Stimulated activated naive B cell treated with anti-CD40 and anti-IgM and Interleukin-4, amounts not matched to agents 10 μg/mL and 1 μg/mL and 100 μg/mL, for 72 hours (primary cell): ENCODE measurements at places on chromosomes 3 and 15.

- DNase-seq, result no peak
Observed at GRCh38 chr3:156611870-156612494, 57.1 kb upstream of the SSR3 start.

- no peak for DNase-seq
Observed at GRCh38 chr3:49416867-49417266, 4.6 kb downstream of the TCTA start.

DNA sequence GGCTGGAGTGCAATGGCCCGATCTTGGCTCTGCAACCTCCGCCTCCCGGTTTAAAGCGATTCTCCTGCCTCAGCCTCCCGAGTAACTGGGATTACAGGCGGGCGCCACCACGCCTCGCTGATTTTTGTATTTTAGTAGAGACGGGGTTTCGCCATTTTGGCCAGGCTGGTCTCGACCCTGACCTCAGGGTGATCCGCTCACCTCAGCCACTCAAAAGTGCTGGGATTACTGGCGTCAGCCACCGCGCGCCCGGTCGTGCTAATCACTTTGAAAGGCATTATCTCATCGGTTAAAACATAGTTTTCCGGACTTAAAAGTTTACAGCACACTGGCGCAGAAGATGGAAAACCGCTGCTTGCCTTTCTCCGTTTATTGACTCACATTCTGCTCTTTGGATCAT is 27.6 kb upstream of the MTHFS start:
- no peak for DNase-seq

- peak; percentile 52 for DNase-seq
Observed at GRCh38 chr3:129627350-129628168, 21.1 kb upstream of the PLXND1 start.

GRCh38 chr3:11476735-11477144 is 167.0 kb downstream of the VGLL4 start:
- no peak for DNase-seq

- peak; percentile 45 for DNase-seq
Observed at GRCh38 chr15:75843678-75844581, 683 bp downstream of the UBE2Q2 start.

DNA sequence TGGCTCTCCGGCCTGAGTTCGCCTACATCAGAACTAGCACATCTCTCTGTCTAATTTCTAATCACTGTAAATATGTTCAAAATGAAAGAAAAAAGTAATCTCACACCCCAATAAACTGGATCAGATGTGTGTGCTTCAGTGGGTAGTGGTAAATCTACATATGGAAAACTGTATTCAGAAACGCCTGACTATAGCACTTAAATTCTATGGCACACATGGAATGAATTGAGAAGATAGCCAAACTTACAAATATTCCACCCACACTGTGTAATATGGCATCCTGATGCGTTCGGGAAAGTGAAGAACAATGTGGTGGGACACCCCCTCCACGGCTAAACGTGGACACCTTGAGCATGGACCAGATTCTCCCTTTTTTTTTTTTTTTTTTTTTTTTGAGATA is 40.6 kb upstream of the BOC start:
- DNase-seq, result no peak

DNA sequence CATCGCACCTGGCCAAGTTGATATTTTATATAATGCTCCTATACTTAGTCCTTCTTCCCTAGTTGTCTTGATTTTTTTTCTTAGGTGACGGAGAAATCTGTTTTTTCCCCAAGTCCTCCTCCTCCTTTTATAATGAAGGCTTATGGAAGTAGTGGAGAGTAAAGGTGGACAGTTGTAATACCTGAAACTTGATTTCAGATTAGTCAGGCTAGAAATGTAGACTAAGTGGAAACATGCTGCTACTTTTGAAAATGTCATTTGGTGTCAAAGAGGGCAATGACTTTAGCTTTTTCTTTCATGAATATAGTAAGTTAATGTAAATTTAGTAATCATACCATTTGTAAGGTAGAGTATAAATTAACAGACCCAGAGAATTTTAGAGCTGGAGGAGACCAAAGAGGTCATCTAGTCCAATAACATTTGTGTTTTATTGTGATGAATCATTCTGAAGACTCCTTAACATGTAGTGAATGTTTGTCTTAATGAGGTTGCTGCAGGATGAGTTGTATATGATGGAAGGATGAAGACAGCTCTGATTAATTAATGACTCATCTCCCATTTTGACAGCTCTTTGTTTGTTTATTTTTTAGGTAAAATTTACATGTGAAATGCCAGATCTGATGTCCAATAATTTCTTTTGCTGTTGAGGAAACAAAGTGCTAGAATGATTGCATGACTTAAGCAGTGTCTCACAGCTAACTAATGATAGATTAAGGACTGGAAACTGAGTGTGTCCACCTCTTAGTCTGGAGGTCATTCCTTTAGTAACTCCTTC is 8.7 kb downstream of the CTDSPL2 start:
- DNase-seq, result no peak

- DNase-seq, result peak; percentile 18
Observed at GRCh38 chr3:14377838-14378169, 24.6 kb upstream of the SLC6A6 start.

DNA sequence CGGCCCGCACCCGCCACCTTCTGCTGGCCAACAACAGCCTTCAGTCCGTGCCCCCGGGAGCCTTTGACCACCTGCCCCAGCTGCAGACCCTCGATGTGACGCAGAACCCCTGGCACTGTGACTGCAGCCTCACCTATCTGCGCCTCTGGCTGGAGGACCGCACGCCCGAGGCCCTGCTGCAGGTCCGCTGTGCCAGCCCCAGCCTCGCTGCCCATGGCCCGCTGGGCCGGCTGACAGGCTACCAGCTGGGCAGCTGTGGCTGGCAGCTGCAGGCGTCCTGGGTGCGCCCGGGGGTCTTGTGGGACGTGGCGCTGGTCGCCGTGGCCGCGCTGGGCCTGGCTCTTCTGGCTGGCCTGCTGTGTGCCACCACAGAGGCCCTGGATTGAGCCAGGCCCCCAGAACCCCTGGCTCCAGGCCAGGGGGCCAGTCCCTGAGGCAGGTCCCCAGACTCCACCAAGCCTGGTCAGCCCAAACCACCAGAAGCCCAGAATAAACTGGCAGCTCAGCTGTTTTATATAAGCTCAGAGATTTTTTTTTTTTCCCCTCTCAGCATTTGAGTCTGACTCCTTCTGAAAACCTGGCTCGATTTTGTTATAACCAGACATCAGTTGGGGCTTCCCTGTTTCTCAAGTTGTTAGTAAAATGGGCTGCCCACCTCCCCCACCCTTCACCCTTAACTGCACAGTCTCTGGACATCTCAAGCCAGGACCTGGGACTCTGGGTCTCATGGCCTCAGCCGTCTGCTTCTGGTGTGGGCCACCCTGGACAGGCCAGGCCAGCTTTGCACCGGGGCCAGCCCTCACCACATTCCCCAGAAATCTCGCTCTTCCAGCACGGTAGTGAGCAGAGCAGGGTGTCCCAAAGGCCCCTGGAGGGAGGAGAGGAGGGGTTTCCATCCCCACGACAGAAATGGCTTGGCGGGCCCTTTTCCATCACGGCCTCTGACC is 1.6 kb downstream of the GP9 start:
- no peak for DNase-seq

DNA sequence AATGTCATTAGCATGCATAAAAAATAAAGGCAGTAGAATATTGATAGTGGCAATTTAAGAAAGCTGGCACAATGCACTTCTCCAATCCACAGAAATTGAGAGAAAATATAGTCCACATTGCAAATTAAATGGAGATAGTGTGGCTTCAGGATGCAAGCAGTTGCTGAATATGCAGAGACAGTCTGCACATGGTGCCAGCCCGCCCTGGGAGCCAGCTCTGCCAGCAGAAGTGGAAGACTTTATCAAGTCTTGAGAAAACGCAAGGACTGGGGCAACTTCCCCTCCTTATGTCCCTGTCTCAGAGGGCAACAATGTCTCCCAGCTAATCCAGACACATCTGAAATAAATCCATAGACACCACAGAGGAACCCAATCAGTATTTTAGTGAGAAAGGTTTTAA is 57.2 kb downstream of the MB21D2 start:
- DNase-seq, result no peak
